NAMALWA (cell line): ENCODE measurements at places on chromosomes 11 and 22.
A peak's percentile ranks its signal among the peaks of the same experiment; 100 is the strongest.

DNA sequence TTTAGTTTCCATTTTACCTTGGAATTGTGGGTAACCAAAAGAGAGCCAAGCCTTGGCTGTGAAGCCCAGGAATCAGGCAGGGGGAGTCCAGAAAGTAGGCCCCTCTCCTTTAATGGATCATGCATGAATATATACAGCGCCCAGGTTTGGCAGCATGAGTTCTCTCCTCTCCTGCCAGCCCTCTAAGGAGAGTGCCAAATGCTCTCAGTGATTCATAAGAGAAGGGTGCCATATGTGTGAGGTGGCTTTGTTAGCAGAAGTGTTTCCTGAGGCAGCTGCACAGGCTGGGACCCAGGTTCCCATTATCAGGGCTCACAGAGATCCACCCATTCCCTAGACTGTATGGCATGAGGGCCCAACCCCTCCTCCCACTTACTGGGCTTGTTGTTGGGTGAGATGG, 52.3 kb upstream of the SCUBE2 start:
- DNase-seq, result no peak

GRCh38 chr22:50346470-50346869, 3.3 kb downstream of the PPP6R2 start:
- no peak for DNase-seq

DNA sequence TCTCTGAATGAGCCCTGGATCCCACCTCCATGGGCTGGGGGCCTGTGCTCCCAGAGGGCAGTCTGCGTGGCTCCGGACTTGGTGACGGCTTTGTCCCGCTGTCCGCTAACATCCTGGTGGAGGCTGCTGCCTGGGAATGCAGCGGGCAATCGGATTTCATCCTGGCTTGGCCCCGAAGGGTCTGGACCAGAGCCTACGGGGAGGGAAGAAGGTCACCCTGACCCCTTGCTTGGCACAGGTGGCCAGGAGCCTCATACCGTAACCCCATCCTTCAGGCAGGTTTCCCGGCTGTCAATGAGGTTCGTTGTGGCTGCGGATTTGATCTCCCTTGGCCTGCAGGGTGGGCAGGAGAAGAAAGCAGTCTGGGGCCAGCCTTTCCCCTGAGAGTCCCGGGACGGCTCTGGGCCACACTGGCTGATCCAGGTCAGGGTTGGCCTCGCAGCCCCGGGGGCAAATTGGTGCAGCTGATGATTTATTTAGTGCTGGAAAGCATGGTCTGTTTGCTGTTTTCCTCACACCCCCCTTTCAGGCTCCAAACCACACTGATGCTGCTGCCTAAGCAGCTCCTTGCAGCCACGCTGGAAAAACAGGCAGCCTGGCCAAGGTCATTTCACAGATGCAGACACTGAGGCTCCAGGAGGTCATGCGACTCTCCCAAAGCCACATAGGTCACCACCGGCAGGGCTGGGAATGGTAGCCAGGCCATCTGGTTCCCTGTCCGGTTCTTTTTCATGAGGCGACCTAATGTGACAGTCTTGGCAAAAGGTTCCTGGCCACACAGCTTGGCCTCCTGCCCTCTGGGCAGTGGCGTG, 15.0 kb downstream of the PRDM11 start:
- DNase-seq, result no peak

- no peak for DNase-seq
These were observed 110.8 kb upstream of the SPON1 start for GRCh38 chr11:13851691-13852090.

DNA sequence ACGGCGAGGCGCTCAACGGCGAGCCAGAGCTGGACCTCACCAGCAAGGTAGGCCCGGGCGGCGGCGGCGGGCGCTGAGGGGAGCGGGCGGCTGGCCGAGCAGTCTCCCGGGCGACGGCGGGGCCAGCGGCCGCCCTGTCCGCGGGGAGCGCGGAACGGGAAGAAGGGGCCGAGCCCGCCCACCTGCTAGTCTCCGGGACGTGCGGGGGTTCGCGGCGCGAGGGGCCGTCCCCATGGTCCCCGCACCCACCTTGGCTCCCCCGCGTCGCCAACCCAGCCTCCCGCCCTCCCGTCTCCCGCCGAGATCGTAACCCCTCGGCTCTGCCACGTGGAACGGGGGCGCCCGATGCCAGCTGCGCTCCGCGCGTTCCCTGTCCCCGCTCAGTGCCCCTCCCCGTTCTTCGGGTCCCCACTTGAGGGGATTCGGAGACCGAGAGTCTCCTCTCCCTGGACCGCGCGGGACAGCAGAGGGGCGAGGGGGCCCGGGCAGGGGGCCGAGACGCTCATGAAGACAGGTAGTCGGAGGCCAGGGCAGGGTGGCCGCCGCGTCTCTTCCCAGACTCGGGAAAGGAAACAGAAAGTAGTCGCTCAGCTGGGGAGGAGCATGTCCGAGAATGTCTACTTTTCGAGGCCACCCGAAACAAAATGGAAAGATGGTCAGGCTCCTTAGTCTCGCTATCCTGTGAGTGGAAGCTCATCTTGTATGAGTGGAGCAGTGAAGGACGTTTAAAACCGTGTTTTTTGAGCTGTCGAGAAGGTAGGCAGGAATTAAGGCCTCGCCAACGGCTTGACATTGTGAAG, 557 bp downstream of the GTPBP1 start:
- DNase-seq, result peak; percentile 47
